ENCODE measurements at places on chromosomes 7 and 10.

DNA sequence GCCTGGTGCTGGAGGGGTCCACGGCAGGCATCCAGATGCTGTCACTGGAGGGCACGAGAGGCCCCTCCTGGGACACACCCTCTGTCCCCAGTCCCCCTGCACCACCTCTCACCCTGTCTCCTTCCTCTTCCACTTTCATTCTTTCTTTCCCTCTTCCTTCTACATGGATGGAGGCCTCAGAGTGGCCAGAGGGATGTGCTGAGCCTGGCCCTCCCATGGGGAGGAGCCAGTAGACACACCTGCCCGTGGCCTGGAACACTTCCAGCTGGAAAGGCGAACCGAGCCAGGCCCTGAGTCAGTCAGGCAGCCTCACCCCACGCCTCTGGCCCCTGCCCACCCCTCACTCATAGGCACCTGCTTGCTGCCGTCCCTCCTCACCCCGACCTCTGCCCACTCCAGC, 55.9 kb upstream of the MXI1 start:
- no peak for DNase-seq

DNA sequence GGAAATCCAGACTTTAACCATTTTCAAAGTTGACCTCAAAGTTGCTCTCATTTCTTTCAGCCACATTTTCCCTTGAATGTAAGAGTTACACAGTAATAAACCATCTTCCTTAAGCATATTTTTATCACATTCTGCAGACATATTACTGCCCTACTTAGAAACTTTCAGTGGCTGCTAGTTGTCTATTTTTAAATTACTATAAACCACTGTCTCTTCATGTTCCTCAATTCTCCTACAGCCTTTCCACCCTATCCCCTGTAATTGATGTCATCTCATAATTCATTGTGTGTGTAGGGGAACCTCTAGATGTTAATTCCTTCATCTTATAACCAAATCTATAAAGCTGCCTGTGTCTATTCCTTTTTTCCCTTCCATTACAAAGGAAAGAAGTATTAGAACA, 78.1 kb upstream of the STRIP2 start:
- no peak for DNase-seq

DNA sequence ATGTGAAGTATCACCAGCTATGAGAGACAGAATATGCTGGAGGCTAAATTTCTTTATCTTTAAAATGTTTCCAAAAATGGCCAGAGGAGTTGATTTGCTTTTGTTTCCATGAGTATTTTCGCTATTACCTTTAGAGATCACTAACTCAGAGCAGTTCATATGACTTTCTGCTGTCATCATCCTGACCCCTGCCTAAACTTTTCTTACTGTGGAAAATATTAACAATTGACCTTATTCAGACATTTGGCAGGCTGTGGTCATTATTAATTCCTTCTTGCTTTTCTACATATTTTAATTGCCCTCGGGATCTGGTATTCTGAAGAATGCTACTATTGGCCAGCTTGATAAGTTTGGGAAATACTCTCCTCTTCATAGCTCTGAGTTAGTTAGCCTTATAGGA, 156.5 kb downstream of the EXOC4 start:
- DNase-seq, result no peak

DNA sequence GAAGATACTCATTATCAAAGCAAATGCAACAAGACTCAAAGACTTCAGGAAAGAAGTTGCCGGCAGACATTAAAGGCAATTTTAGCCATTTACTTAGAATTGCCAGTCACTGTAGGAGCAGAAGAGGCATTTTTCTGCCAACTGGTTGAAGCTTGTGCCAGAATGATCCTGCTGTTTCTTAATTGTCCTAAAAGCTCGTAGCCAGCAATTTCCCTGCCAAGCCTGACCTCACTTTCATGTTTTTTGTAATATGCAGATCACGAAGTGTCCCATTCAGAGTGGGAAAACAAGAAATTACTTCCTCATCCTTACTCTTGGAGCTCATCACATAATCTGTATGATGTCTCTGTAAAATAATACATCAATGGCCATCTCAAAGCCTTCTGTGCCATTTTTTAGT, 130.9 kb upstream of the ANKRD1 start:
- DNase-seq, result no peak
